ENCODE measurements at places on chromosomes 4 and X.

GRCh38 chr4:44629280-44629866, 22.1 kb downstream of the YIPF7 start:
- DNase-seq = peak; percentile 45

DNA sequence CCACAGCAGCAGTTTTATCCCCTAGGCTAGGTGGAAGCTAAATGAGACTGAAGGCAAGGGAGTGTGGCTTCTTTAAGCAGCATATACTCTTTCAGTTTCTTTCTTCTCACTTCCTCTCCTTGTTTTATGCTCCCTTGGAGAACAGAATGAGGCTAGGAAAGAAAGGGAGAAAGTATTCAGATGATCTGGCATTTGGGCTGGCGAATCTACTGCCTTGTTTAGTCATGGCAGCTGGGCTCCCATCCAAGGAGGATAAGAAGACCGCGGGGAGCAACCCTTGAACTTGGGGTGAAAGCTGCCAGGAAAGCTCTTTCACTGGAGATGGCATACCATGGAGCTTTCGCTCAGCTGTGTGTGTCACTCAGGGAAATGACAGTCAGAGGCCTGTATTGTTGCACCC, 72.1 kb downstream of the ARHGEF38 start:
- no peak for DNase-seq

GRCh38 chr4:142081025-142081424, 444.6 kb downstream of the IL15 start:
- DNase-seq = no peak

DNA sequence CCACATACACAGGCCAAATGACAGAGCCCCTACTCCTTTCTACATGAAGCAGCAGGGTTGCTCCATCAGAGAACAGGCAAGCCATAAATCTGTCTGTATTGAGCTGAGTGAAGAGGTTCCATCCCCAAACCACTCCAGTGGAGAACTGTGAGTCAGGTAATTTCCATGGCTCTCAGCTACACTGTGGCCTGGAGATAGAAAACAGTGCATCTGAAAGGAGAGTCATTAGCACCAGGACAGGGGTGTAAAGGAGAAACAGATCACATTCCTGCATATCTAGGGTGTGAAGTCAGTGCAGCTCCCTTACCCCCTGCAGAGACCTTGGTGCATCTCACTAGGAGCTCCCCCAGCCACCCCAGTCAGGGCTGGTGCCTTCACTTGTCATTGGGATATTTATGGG, 314.7 kb downstream of the CHIC1 start:
- no peak for DNase-seq

DNA sequence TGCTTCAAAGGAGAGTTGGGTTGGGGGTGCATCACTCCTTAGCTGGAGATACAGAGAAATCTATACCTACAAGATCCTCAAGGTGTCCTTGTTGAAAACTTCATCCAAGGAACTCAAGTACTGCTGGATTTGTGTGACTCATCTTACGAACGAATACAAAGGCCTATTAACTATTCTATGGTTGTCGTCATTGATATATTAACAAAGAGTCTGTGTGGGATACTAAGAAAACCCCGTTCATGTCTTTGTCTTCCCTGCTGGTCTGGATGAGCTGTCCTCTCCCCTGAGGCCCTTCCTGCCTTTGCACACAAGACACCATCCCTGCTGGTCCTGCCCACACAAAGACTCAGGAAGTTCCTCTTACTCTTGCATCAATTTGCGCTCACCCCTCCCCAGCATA, 54.9 kb upstream of the IRF2 start:
- no peak for DNase-seq

DNA sequence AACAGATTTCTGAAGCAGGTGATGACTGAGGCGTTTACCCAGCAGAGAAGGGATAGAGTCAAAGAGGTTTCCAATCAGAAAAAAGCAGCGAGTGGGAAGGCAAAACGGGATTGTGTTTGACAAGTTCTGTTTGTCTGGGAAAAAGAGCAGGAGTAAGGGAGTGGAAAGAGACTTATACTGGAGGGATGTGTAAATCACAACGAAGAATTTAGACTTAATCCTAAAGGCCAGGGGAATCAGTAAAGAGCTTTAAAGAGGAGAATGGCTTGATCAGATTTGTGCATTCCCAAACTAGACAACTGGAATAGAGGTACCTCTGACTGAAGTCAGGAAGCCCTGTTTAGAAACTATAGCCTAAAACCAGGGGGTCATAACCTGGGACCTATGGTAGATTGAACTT, 31.5 kb upstream of the LRBA start:
- no peak for DNase-seq

GRCh38 chr4:81506731-81507130, 35.0 kb upstream of the RASGEF1B start:
- no peak for DNase-seq

- DNase-seq = no peak
Measured at GRCh38 chr4:150950657-150951288, 64.3 kb downstream of the LRBA start.

DNA sequence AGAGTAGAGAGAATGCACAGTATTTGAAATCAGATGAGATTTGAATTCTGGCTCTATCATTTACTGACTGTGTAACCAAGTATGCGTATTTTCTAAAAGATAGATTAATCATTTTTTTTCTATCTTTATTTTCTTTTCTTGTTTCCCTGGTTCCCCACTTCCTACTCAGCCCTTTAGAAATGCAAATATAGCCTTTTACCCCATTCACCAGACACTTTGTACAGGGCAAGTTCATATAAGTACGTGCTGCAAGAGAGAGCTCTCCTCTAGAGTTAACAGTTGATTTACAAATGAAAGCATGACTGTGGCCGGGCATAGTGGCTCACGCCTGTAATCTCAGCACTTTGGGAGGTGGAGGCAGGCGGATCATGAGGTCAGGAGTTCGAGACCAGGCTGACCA, 17.8 kb upstream of the TDO2 start:
- DNase-seq = no peak

DNA sequence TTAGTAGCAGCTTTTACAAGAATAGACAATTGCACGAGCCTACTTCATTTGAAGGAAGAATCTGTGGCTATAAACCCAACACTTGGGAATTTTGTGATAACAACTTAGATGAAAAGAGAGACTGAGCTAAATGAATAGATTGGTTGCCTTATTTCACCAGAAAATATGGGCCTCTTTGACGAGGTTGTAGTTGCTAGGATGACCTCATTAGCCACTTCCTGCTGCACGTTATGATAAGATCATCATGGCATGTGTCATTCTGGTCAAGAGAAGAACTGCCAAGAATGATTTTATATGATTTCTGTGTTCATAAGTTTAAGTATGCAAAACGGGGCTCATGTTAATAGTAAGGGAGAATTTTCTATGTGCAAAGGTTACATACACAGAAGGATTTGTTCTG, 321.9 kb upstream of the GIMD1 start:
- DNase-seq = no peak

DNA sequence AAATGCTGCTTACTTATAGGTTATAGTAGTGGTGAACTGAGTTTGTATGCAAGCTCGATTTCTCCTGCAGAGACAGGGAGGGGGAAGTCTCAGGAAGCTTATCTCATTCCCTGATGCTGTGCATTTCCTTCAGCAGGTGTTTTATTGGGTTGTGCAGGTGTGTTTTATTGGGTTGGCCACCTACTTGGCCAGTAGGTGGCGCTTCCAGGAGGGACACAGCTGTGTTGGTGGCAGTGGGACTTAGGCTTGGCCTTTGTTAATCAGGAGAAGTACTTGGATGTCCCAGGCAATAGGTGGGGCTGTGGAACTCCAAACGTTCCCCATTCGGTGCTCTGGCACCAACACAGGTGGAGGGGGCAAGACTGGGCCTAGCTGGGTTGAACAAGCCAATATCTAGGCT, 196.0 kb upstream of the DCAF8L1 start:
- peak; percentile 0 for DNase-seq

DNA sequence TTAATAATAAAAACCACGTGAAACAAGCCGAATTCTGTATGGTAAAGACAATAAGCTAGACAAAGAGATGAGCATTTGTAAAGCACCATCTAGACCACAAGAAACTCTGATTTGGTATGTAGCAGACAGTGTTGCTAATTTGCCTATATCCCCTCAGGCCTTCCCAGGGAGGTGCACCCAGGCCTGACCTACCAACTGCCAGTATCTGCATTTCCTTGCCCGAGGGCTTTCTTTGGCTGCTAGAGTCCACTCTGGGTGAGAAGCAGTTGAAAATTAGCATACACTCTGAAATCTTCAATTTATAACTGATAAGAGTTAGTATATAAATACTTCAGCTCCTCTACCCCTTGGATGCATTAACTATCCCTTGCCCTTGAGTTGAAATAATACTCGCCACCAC, 37.4 kb upstream of the IL1RAPL1 start:
- DNase-seq = no peak

DNA sequence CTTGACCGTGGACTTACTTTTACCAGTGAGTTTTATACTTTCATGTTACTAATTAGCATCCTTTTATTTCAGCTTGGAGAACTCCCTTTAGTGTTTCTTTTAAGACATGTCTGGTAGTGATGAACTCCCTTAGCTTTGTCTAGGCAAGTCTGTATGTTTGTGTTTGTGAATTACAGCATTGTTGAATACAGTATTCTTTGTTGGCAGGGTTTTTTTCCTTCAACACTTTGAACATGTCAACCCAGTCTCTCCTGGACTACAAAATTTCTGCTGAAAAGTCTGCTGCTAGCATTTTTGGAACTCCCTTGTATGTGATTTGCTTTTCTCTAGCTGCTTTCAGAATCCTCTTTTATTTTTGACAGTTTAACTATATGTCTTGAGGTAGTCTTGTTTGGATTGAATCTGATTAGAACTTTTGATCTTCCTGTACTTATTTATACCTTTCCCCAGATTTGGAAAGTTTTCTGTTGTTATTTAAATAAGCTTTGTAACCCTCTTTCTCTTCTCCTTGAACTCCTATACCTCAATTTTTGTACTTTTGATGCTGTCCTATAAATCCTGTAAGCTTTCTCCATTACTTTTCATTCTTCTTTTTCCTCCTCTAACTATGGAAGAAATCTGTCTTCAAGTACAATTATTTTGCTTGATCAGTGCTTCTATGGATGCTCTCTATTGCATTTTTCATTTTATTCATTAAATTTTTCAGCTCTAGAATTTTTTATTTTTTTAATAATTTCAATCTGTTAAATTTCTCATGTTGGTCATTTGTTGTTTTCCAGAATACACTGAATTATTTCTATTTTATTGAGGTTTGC, 14.1 kb downstream of the PAPSS1 start:
- DNase-seq = no peak

GRCh38 chr4:164892018-164892417, 15.0 kb downstream of the APELA start:
- no peak for DNase-seq

DNA sequence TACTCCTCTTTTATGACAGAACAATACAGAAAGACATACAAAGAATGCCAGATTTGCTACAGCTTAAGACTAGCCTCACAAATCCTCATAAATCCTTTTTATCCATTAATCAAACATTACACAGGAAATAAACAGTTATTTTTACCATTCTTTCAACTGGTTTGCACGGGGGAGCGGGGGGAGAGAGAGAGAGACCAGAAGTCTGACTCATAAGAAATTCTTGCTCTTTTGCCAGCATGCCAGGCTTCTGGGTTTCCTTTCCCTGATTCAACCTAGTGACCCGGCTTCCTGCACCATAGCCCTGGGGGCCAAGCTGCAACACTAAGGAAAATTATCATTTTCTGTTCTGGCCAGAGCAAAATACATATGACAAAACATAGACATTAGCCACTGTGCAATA, 6.8 kb upstream of the RRAGB start:
- DNase-seq = no peak

DNA sequence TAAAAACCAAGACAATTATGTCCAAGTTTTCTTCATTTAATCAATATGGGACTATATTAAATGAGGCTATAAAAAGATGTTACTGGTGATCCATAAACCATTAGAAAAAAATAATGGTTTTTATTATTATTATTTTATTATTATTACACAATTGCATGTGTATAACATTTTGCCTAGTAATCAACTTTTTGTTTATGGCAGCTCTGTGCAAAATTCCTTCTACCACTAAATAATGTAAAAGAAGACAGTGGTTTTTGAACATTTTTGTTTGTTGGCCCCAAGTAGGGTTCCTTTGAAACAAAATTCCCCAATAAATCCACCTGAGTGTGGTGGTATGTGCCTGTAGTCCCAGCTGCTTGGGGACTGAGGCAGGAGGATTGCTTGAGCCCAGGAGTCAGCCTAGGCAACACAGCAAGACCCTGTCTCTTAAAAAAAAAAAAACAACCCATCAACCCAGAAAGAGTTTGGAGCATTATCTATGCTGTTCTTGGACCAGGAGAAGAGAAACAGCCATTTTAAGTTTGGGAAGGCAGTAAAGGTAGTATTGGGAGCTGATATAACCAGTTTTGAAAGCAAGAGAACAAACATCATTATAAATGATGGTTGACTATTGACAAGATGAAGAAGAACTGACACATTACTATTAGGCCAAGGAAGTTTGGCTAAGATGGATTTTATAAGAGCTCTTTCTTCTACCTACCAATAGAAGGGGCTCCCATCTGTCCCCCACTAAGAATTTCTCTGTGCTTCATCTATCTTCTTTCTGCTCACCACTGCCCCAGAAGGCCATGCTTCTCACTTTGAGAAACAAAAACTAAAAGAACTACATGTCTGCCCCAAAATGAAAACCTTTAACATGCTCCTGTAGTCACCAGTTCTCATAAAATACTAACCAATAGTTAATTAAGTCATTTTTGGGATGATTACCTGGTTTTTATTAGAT, 2.2 kb downstream of the TMEM156 start:
- DNase-seq = no peak

DNA sequence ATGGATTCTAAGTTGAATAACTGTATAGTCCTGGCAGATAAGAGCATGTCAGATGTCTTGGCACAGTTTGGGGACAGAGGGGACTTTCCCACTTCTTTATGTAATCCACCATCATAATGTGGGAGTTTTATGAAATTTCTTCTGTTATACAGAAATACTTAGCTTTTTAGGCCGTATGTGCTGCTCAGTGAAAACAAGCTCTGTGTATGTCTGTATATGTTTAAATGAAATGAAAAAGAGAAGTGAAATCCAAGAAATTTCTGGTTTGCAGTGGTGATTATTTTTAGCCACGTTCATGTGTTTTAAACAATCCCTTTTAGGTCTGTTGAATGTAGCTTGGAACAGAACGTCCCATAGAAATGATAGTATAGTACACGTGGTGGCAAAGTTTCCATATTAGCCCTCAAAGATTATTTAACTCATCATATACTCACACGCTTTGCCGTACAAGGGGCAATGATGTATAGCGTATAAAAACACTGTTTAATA, 41.0 kb downstream of the GAB1 start:
- no peak for DNase-seq

GRCh38 chr4:59748433-59748832, 1451.7 kb upstream of the ADGRL3 start:
- DNase-seq = no peak
